ENCODE measurements at places on chromosomes 7 and 10.

- no peak for DNase-seq
Observed at GRCh38 chr7:111842491-111842890, 280.2 kb upstream of the IMMP2L start.

DNA sequence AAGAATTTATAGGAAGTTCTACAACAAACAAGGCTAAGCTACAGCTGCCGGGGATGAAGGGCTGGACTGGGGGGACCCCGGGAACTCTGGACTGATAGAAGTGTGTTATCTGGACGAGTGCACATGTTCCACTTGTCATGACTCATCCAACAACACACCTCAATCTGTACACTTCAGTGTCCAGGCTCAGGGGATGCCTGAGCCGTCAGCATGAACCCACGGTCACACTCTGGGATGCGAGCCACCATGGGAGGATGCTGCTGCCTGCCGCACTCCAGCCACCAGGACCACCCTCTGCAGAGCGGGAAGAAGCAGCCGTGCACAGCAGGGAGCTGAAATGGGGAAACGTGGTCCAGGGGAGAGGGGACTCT lies 67.5 kb downstream of the MAD1L1 start:
- no peak for DNase-seq

GRCh38 chr10:49338604-49339003 lies 39.6 kb downstream of the C10orf71 start:
- DNase-seq = no peak

- DNase-seq = no peak
Observed at GRCh38 chr7:44604941-44605340, 1.5 kb upstream of the OGDH start.

DNA sequence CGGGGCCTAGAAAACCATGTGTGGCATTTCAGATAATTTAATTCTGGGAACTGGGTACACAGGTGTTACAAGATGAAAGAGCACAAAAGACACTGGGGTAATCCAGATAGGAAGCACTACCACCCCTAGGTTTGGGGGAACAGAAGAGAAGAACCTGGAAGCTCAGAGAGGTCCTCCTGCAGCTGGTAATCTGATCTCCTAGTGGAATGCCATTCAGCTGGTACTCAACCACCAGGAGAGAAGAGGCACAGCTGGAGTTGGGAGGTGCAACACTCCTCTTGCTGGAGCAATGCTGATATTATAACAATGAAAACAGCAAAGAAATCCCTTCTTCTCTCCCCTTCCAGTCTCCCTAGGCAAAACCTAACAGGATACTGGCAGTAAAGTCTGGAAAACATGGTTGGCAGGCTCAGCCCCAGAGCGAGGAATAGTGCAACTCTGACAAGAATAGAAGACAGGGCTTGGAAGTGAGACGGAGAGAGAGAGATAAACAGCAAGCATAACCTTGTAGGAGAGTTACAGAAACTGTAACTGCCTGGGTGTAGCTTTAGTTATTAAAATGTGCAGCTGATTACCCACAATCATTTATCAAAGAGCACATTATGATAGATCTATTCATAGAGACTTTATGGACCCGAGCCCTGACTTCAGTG lies 35.0 kb downstream of the NRF1 start:
- DNase-seq = no peak

DNA sequence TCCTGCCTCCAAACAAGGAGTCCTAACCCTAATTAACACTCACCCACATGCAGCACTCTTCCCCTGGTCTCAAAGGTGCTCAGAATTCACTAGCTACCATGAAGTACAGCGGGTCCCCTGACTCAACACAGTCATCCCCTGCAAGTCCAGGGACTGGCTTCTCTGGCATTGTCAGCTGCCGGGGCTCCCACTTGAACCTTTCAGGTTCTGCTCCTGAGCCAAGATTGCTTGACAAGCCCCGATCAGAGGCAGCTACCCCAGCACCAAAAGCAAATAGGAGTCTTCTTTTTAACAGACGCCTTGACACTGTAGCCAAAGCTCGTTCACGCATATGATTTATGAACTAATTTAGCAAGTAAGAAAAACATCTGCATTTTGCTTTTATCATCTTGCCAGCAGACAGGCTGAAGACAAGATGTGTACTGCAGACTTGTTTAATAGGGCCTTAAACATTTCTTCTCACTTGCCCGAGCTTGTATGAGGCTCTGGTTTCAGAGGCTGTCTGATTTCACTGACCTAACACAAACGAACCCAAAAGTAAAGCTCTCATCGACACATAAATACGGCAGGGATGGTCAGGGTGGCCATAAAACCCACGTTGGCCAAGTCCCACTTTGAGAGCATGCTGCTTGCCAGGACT lies 67.6 kb upstream of the ADAM12 start:
- no peak for DNase-seq

- DNase-seq = no peak
Observed at GRCh38 chr10:71232089-71232998, 20.0 kb downstream of the UNC5B start.

- DNase-seq = no peak
Observed at GRCh38 chr7:76343294-76343930, 15.4 kb downstream of the YWHAG start.

DNA sequence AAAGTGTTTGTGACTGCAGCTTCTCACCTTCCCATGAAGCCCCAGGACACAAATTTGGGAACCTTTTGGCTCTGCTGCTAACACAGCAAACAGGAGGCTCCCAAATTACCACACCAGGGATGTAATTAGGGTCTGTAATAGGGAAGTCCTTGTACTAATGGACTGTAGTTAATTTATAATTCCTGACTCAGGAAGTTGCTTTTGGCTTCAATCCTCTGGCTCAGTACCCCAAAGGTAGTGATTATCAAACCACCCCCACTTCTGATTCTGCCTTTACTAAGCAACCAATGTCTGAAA lies 3.8 kb upstream of the MALSU1 start:
- DNase-seq = no peak

DNA sequence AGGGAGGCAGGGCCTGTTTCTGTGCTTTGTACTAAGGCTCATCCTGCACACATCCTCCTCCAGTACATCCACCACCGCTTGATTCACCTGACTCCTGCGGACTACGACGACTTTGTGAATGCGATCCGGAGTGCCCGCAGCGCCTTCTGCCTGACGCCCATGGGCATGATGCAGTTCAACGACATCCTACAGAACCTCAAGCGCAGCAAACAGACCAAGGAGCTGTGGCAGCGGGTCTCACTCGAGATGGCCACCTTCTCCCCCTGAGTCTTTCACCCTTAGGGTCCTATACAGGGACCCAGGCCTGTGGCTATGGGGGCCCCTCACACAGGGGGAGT lies 10.2 kb downstream of the NDST2 start:
- DNase-seq = no peak

- DNase-seq = no peak
Observed at GRCh38 chr7:108413782-108414492, 42.3 kb downstream of the NRCAM start.

DNA sequence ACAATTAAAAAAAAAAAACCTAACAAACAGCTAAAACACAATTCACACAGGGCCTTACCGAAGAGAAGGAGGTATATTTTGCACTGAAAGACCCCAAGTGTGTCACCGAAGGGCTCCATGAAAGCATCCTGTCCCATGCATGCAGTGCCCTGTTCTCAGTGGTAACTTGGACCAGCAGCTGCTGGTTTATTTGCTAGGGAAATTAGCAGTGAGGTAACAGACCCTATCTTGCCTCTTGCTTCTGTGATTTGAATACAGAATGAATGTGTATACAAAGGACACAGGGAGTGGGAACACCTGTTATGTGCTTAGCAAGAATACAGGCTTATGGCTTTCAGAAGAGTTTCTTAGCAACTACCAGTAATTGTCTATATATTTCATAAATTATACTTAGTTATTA lies at the start of gene HEPACAM2:
Gene HEPACAM2 (minus strand): TSS at position 160 of the 400 bp plus-strand sequence.
- no peak for DNase-seq

- no peak for DNase-seq
Observed at GRCh38 chr7:108805808-108806397, 236.2 kb downstream of the DNAJB9 start.

DNA sequence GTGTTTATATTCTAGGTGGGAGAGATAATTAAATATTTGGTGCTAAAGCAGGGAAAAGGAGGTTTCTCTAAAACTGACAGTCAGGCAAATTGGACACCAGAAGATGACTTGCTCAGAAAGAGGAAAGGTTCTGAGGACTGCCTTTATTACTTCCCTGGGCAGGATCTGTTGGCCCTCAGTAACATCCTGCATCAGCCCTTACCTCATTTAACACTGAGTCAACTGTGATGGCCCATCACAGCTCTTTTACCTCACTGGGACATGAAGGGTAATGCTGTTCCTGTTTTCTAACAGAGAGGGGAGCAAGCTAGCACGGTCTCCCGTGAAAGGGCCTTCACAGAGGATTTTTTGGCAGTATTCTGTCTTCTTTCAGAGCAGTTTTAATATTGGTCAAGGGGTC lies 12.0 kb downstream of the PPP1R17 start:
- no peak for DNase-seq

DNA sequence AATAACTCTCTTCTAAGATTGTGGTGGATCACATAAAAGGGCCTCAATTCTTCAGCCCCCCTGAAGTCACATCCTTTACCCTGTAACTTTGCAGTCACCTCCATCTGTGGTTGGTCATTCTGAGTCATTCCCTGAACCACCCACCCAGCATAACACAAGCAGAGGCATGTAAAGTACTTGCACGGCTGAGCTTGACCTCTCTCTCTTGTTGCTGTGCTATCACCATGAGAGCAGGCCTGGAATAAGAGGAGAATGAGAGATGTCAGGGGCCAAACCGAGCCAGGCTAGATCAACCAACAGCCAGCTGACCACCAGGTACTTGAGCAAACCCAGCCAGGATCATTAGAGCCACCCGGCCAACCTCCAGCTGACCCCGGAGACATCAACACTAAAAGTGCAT lies 13.5 kb upstream of the STK17A start:
- DNase-seq = no peak

- no peak for DNase-seq
Observed at GRCh38 chr10:58948303-58948702, 228.1 kb upstream of the PHYHIPL start.

DNA sequence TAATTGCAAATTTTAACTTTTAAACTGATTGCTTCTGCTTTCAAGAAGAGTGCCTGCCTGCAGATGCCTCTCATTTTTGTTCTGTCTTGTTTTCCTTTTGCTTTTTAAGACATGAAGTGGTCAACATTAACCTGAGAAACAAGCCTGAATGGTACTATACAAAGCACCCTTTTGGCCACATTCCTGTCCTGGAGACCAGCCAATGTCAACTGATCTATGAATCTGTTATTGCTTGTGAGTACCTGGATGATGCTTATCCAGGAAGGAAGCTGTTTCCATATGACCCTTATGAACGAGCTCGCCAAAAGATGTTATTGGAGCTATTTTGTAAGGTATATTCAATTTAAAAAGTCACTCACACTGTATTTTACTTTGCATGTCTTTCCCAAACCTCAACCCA lies 8.8 kb downstream of the GSTO2 start:
- DNase-seq = no peak

Data from stimulated activated CD8-positive, alpha-beta memory T cell treated with anti-CD3 and anti-CD28 coated beads, Interleukin-15, amount 100 ng/mL, for 1 hour (primary cell).